ENCODE measurements at places on chromosomes 5 and 9. TPM values are rescaled to one million over a fixed set of nuclear protein-coding genes. Genes with fewer than 3 reads are reported as not detected.

Gene LTC4S
- total RNA-seq: 1.1 TPM

Gene BTNL9
- total RNA-seq: 0.27 TPM

Gene HSPA4
- 115 TPM for total RNA-seq

Gene HTR1A
- total RNA-seq: not detected

Gene TRIP13
- 34.1 TPM for total RNA-seq

Gene FGF18
- not detected for total RNA-seq

Gene ISL1
- not detected for total RNA-seq

Gene NTNG2
- total RNA-seq: 0.28 TPM

Gene ZNF484
- 13.0 TPM for total RNA-seq

Gene RLN2
- 0.28 TPM for total RNA-seq

Gene CCDC171
- 0.81 TPM for total RNA-seq

Gene ZNG1F
- total RNA-seq: 7.1 TPM

Gene CRHBP
- under 0.01 TPM for total RNA-seq

Gene ZER1
- total RNA-seq: 12.7 TPM

Gene CNTNAP3
- 60.5 TPM for total RNA-seq

Gene RPL35
- 2,756 TPM for total RNA-seq

Gene OSMR
- 9.7 TPM for total RNA-seq

Gene ASS1
- 4.2 TPM for total RNA-seq

Gene TTC39B
- 1.9 TPM for total RNA-seq

Gene ZNF483
- total RNA-seq: 1.3 TPM

Gene OTULINL
- total RNA-seq: under 0.01 TPM

Gene SVEP1
- total RNA-seq: 0.66 TPM

Gene MEF2C
- 62.7 TPM for total RNA-seq

Gene LCN1
- total RNA-seq: 0.66 TPM

Gene MRRF
- 34.9 TPM for total RNA-seq

Gene CCNI2
- total RNA-seq: not detected

Gene TOR4A
- 27.6 TPM for total RNA-seq

Gene IQGAP2
- total RNA-seq: 3.4 TPM

Gene LHX3
- total RNA-seq: not detected

Gene ANKRD20A1
- total RNA-seq: 1.7 TPM

Gene ARID3C
- 0.09 TPM for total RNA-seq

Gene CYSRT1
- total RNA-seq: 0.45 TPM

Gene HMCN2
- total RNA-seq: under 0.01 TPM

Gene BRINP1
- total RNA-seq: under 0.01 TPM

Gene PLEKHG4B
- not detected for total RNA-seq
